ENCODE measurements at places on chromosomes 12 and 14.

DNA sequence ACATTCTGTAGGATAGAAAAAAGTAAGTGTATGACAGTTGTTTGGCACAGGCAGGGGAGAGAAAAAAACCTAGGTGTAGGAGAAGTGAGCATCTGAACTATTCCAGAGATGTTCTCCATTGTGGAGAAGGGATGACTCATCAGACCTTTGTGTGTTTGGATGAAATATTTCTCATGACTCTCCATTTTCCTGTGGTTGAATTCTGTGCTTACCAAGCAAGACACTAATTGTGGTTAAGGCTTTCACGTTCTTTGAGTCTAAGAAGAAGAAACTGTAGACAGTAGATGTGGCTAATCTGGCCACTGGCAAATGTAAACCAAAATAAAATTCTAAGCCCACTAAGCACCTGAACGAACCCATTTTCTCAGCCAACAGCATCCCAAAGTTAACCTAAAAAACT lies 107.9 kb upstream of the GZMB start:
- no peak for DNase-seq

- peak; percentile 52 for DNase-seq
Measured at GRCh38 chr14:95527387-95528002, 7.4 kb upstream of the GLRX5 start.

- no peak for DNase-seq
Measured at GRCh38 chr12:127401005-127401404, 866.0 kb upstream of the TMEM132C start.

DNA sequence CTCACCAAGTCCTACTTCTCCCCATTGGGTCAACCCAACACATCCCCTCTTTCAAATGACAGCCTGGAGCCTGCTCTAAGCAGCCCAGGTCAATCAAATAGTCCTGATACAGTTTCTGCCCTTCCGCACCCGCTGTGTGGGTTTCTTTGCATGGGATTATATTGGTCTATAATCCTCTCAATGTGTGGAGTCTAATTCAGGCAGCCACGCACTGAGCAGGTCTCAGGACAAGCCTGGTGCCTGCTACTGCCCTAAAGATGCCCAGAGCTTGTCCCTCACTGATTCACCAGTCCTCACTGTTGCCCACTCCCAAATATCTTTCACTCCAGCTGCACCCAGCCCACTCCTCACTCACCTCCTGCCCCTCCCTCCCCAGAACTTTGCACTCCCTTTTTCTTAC lies 16.4 kb downstream of the ACTN1 start:
- no peak for DNase-seq

DNA sequence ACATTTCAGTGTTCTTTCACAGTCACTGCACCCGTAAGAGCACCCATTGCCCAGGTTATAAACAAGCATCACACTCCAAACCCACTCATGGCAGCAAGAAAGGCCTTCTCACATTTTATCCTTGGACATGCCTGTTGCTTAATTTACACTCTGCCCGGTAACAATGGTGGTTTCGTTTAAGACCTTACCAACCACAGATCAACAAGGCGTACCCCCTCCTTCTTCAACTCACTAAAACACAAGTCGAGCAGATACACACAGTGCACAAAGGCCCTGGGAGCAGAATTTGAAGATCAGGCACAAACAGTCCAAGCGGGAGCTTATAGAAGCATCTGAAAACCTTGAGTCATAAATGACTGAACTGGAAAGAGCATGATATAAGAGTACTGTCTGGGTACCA lies 98.1 kb downstream of the GALC start:
- DNase-seq: no peak

GRCh38 chr12:80053051-80053790 lies 46.1 kb upstream of the OTOGL start:
- no peak for DNase-seq

- peak; percentile 40 for DNase-seq
Measured at GRCh38 chr12:1533602-1534304, 60.6 kb downstream of the FBXL14 start.

DNA sequence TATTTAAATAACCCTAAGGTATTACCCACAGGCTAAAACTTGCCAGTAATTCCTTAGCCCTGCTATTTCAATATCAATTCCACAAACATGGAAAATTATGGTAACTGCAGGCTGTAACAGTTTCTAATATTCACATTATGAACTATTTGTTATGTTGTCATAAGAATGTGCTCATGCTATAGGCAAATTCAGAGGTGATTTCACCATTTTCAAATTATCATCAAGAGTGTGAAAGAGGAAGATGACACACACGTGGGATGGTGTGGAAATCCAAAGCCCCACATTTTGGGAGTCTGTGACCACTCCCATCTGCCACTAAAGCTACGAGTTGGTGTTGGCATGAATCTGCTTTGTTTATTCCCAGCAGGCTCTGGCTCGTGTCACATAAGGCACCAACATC lies 5.9 kb upstream of the MYO1A start:
- no peak for DNase-seq

DNA sequence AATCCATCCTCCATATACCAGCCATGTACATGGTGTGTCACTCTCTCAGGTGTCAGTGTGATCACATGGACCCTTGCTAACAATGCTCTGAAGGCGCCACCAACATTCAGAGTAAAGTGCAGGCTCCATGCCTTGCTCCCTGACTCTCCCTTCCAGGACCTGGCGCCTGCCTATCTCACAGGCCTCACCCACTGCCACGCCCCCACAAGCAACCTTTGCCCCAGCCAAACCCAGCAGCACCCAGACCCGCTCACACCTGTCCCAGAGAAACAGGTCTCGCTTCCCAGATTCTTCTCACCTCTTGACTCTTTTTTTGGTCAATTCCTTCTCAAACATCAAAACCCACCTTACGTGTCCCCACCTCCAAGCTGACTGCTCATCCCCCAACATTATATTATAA lies 52.3 kb downstream of the KCNK10 start:
- no peak for DNase-seq

DNA sequence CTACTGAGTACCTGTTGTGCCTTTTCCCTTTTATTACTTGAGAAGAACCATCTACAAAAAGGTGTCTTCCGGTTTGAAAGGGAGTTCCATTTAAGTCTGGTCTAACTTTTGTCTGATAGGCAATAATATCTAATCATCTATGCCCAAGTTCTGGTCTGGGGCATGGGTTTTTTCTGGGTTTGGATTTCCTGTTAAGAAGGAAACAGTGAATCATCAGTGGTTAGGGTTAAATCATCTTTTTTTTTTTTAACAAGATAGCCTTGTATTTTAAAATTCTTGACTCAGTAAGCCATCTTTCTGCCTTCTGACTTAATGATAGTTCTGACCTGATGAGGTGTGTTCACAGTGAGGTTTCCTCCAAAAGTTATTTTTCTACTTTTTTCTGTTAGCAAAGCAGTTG lies 29.3 kb upstream of the CPNE8 start:
- DNase-seq: no peak

DNA sequence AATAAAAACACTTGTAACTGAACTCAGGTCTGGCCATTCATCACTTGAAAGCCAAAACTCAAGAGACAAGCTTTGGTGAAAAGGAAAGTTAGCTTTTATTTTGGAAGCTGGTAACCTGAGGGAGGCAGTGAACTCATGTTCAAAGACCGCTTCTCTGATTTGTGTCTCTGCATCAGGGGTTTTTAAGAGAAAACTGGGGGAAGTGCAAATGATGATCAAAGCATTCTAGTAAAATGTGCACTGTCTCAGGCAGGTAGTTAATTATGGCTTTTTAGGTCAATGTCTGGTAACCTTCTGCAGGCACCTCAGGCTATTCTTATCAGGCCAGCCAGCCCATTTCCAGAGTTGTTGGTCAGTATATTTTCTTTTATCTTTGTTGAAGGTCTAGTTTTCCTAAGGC lies 162.2 kb downstream of the SYT10 start:
- DNase-seq: no peak

GRCh38 chr12:131803961-131804521 lies 24.2 kb upstream of the MMP17 start:
- no peak for DNase-seq

- DNase-seq: no peak
Measured at GRCh38 chr12:104273503-104273902, 30.0 kb upstream of the EID3 start.

- DNase-seq: no peak
Measured at GRCh38 chr12:107560165-107560898, 125.3 kb upstream of the PWP1 start.

- DNase-seq: no peak
Measured at GRCh38 chr12:31233061-31233730, 92.8 kb downstream of the SINHCAF start.

GRCh38 chr12:107778383-107779025 lies 4.0 kb downstream of the ASCL4 start:
- no peak for DNase-seq

- DNase-seq: no peak
Measured at GRCh38 chr12:90987520-90987919, 17.3 kb downstream of the EPYC start.

- DNase-seq: no peak
Measured at GRCh38 chr12:127729381-127729780, 537.6 kb upstream of the TMEM132C start.

- no peak for DNase-seq
Measured at GRCh38 chr12:93016752-93017350, 87.8 kb upstream of the EEA1 start.

DNA sequence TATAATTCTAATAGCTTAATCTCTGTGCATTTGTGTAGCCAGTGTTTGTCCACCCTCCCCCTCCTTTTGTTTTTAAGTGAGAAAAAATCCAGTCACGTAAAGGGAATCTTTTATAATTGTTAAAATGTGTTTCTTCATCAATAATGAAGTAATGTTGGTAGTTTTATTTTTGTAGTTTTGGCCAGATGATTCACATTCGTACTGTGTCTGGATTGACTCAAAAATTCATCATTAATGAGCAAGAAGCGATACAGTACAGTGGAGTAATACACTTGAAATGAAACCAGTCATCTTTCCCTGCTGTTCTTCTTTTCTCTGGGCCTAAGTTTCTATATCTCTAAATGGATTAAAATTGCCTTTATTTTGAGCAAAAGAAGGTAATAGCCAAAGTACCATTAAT lies 86.5 kb downstream of the SRGAP1 start:
- DNase-seq: no peak

DNA sequence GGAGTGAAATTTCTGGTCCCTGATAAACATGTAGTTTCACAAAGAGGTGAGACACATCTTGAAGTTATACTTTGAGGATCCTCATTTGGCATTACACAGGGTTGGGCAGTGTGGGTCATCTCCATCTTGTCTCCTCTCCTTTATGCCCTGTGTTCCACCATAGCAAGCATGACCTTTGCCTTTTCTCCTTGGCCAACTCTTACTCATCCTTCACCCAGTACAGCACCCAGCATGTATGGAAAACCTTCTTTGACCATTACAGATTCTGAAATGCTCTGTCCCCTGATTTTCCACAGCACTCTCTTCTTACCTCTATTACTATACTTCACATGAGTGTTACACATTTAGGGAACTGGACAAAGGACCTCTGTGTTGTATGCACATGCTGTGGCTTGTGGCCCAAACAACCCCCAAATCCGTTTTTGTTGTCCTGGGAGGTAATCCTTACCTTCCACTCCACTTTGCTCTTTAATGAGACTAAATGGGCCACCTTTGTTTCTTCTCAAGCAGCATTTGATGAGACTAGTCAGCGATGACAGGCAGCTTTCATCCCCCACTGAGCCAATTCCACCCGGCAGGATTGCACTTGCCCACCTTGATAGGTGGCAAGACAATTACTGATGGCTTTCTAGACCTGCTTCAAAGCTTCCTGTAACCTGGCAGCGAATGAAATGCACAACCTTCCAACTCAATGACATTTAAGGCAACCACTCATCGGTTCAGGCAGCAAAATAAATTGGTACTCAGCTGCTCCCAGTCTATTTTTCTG lies 163.5 kb downstream of the MON2 start:
- DNase-seq: no peak

DNA sequence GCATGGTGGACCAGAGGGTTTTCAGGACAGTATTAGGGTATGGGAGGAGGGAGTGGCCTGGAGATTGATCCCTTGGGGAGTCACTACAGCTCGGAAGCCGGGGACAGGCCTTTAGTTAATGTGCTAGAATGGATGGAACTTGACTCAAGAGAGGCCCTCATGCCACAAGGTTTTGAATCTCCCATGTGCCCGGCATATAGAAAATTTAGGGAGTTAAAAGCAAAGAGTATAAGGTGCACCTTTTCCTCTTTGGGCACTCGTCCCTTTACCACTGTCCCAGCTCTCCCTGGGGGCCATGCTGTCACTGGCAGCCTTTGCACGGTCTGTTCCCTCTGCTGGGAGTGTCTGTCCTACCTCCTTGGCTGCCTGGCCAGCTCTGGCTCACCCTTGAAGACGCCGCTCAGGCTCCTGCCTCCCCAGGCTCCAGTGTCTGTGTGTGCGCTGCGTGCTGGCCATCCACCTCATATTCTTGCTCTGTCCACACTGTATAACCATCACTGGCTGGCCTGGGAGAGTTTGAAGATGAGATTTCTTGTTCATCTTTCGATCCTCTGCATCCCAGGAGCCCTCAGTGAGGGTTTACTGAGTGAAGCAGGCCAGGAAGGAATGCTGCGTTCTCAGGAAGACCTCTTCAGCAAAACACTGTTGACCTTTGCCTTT lies 161.3 kb downstream of the ZFP36L1 start:
- no peak for DNase-seq

DNA sequence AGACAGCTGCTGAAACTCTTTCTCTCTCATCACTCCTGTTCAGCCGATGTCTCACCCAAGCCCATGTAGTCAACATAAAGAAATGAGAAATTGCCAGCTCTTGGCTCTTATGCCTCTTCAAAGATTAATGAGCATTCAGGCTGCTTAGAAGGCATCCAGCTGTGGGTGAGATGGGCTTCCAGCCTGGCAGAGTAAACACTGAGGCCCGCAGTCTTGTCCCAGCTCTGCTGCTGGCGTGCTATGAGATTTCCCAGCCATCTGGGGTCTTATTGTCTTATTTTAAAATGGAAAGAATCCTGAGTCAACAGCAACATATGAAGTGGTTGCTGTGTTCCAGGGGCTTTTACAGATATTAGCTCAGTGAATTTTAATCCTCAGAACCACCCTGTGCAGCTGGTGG lies 12.6 kb downstream of the RXYLT1 start:
- no peak for DNase-seq

GRCh38 chr14:50773632-50774541 lies 57.1 kb downstream of the NIN start:
- no peak for DNase-seq

- DNase-seq: no peak
Measured at GRCh38 chr14:77505031-77505430, 6.4 kb upstream of the ISM2 start.

- DNase-seq: no peak
Measured at GRCh38 chr12:67085699-67086098, 183.5 kb upstream of the CAND1 start.

GRCh38 chr12:108843187-108843586 lies 14.2 kb downstream of the SSH1 start:
- DNase-seq: no peak
